ENCODE measurements at places on chromosomes 3 and 15.

DNA sequence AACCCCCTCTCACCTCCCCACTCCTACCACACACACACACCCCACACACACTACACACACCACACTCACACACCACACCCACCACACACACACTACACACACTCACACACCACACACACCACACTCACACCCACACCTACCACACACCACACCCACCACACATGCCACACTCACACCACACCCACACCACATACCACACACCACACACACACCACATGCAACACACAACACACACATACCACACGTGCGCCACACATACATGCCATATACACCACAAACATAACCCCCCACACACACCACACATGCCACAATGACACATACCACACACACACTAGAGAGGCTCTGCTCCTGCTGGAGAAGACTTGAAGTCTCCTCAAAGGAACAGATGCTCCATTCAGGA is 5.9 kb upstream of the ITPKA start:
- H3K27me3 ChIP-seq = no peaks in the 10 kb centered on the region
- H3K4me1 ChIP-seq = peaks cover 32% of the 10 kb centered on the region
- no peak overlapping the region for H3K27ac ChIP-seq

GRCh38 chr15:64044300-64045100 is 1.8 kb downstream of the DAPK2 start:
- H3K27ac ChIP-seq = no peak overlapping the region
- no peaks in the 10 kb centered on the region for H3K27me3 ChIP-seq
- peaks cover 4% of the 10 kb centered on the region for H3K36me3 ChIP-seq
- no peak for DNase-seq
- H3K4me1 ChIP-seq = peaks cover 15% of the 10 kb centered on the region

GRCh38 chr3:64651303-64651702 is 36.5 kb downstream of the ADAMTS9 start:
- H3K4me3 ChIP-seq = no peak overlapping the region
- no peak overlapping the region for H3K27ac ChIP-seq
- no peak for DNase-seq
- peaks cover 7% of the 10 kb centered on the region for H3K36me3 ChIP-seq
- H3K4me1 ChIP-seq = peaks cover 3% of the 10 kb centered on the region

GRCh38 chr3:53938645-53939044 is 47.0 kb upstream of the SELENOK start:
- H3K36me3 ChIP-seq = no peaks in the 10 kb centered on the region
- peaks cover 8% of the 10 kb centered on the region for H3K27me3 ChIP-seq
- DNase-seq = peak; percentile 18
- H3K27ac ChIP-seq = no peak overlapping the region
- no peaks in the 10 kb centered on the region for H3K4me1 ChIP-seq

DNA sequence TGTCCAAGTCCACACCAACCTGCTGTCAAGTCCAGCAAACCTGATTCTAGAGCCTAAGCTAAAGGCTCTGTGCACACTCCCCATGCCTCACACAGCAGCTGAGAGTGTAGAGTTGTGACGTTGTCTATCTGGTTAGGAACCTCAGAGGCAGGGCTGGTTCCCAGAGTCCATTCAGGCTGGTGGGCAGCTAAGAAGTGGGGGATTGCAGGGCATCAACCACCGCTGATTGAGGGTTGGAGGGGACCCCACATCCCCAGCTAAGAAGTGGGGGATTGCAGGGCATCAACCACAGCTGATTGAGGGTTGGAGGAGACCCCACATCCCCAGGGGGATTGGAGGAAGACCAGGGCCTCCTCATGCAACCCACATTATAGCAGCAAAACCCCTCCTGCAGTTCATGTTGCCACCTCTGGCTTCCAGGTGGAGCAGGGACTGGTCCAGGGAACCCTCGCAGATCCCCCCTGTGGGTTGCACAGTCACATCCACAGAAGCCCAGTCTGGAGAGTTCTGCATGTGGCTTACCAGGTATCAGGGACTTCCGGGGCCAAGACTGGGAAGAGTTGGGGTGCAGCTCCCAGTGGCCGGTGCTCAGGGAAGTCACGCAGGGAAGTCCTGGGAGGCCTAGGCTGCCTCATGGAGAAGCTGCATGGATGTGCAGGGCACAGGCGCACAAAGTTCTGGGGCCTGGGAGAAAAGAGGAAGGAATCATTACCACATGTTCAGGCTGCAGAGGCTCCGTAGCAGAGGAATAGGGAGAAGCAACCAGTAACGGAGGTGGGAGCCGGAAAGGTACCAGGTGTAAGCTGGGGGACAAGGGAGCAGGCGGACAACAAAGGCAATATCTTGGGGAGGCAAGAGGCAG is 71.4 kb upstream of the PCSK6 start:
- no peak for DNase-seq
- H3K27me3 ChIP-seq = peaks cover 4% of the 10 kb centered on the region
- H3K4me3 ChIP-seq = no peak overlapping the region
- no peaks in the 10 kb centered on the region for H3K36me3 ChIP-seq

GRCh38 chr3:68667346-68667745 is 265.0 kb downstream of the TAFA4 start:
- no peak overlapping the region for H3K4me3 ChIP-seq
- no peak overlapping the region for H3K27ac ChIP-seq
- no peaks in the 10 kb centered on the region for H3K36me3 ChIP-seq

- H3K4me1 ChIP-seq = peaks cover 61% of the 10 kb centered on the region
- no peaks in the 10 kb centered on the region for H3K27me3 ChIP-seq
- H3K4me3 ChIP-seq = no peak overlapping the region
- H3K27ac ChIP-seq = peak overlapping the region; percentile 39
- peak; percentile 68 for DNase-seq
- no peaks in the 10 kb centered on the region for H3K36me3 ChIP-seq
Observed at GRCh38 chr15:40334941-40335795, 5.6 kb downstream of the CCDC9B start.

DNA sequence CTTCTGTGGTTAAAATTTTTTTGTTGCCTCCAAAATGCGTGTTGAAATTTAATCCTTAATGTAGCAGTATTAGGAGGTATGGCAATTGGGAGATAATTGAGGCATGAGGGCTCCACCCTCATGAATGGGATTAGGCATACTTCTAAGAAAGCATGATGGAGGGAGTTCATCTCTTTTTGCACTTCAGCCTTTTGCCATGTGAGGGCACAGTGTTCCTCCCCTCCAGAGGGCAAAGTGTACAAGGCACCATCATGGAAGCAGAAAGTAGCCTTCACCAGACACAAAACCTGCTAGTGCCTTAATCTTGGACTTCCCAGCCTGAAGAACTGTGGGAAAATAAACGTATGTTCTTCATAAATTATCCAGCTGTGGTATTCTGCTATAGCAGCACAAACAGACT is 429.5 kb downstream of the ZIC1 start:
- H3K27ac ChIP-seq = no peak overlapping the region
- no peaks in the 10 kb centered on the region for H3K27me3 ChIP-seq
- H3K36me3 ChIP-seq = no peaks in the 10 kb centered on the region

DNA sequence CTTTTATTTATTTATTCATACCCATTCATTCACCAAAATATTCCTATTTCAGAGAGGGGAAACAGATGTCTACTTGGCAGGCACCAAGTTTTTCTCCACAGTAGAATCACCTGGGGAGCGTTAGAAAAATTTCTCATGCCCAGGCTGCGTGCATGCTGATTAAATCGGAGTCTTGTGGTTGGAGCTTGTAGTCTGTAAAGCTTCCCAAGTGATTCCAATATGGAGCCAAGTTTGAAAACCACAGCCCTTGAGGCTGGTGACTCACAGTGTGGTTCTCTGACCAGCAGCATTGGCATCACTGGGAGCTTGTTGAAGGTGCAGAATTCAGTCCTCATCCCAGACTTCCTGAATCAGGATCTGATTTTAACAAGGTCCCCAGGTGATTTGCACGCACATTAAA is 49.7 kb downstream of the PDHB start:
- peaks cover 4% of the 10 kb centered on the region for H3K4me1 ChIP-seq
- H3K27ac ChIP-seq = no peak overlapping the region
- no peaks in the 10 kb centered on the region for H3K27me3 ChIP-seq
- no peak for DNase-seq
- peaks cover 4% of the 10 kb centered on the region for H3K36me3 ChIP-seq
- no peak overlapping the region for H3K4me3 ChIP-seq

GRCh38 chr3:171806200-171807128 is 3.8 kb downstream of the PLD1 start:
- H3K4me1 ChIP-seq = peaks cover 7% of the 10 kb centered on the region
- H3K36me3 ChIP-seq = no peaks in the 10 kb centered on the region
- no peak overlapping the region for H3K27ac ChIP-seq

DNA sequence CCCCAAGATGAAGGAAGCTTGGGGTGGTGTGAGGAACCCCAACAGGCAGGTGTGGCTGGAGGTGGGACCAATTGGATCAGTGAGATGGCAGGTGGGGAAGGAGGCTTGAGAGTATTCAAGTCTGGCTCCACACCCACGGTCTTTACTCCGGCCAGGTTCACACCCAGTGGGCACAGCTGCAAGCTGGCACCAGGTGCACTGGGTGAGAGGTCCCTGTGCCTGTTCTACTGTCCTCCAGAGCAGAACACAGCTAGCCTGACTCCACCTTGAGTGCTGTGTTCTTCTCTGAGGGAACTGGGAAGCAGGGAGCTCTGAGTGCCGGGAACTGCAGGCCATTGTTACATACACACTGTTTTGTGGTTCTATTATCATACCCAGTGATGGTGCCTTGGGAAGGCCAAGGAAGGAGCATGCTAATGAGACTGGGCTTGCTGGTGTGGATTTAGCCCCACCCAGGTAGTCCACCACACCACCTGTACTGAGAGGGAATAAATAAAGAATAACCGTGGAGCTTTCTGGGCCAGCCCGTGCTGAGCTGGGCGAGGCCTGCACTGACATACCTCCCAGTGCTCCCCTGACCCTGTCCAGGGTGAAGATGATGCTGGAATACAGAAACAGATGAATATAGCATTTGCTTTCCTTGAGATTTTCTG is 93.4 kb downstream of the ABHD5 start:
- H3K4me1 ChIP-seq = no peaks in the 10 kb centered on the region
- DNase-seq = no peak
- H3K27ac ChIP-seq = no peak overlapping the region
- no peak overlapping the region for H3K4me3 ChIP-seq
- H3K27me3 ChIP-seq = peaks cover 16% of the 10 kb centered on the region

DNA sequence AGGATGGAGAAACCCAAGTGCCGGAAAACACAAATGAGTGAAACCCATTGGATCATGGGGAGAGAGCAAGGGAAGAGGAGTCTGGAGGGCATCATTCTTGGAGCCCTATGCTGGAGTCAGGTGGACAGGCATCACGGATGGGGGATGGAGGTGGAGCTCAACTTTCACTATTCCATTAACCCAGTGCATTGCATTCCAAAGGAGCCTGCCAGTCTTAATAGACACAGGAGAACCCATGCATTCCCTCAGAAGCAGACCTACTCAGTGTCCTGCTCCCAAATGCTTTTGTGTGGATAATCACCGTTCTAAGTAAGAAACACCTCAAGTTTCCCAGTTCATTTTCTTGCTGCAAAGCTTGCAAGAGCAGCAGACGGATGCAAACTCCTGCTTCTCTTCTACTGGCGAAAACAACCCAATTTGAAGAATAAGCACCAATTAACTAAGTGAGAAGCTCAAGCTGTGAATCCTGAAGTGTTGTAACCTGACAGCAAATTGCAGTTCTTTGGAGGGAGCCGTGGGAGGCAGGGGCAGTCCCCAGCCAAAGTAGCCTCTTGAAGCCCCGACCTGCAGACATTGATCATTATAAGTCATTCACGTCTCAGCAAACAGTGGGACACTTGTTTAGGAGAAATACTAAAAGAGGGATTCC is 25.3 kb downstream of the SEMA5B start:
- H3K36me3 ChIP-seq = no peaks in the 10 kb centered on the region
- no peak overlapping the region for H3K27ac ChIP-seq
- DNase-seq = no peak
- H3K27me3 ChIP-seq = peaks cover 24% of the 10 kb centered on the region
- no peak overlapping the region for H3K4me3 ChIP-seq

DNA sequence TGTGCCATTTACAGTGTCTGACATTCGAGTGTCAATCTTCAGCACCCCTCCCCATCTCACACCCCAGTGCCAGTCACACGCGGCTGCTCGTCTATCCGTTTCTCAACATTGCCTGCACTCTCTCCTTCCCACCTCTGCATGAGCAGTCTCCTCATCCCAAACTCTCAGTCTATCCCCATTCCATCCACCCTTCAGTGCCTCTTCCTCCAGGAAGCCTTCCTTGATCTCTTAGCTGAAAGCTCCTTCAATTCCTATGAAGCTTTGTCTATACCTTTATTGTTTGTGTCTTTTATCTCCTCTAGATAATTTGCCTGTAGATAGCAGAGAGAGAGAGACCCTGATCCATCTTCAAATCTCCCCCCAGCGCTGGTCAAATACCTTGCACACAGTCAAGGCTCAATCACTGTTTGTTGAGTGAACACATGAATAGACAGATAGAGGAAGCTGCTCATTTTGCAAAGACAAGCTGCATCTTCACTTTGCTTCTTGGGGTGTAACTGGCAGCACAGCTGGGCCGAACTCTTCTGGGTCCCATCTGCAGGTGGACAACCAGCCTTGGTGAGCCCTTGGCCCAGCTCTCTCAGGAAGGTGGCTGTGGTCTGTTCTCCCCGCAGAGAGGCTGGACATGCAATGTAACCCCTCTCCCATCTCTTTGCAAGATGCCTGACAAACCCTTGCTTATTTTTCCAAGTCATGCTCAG is 52.8 kb downstream of the ITGA11 start:
- no peaks in the 10 kb centered on the region for H3K36me3 ChIP-seq
- DNase-seq = no peak
- no peak overlapping the region for H3K4me3 ChIP-seq
- H3K27ac ChIP-seq = no peak overlapping the region

DNA sequence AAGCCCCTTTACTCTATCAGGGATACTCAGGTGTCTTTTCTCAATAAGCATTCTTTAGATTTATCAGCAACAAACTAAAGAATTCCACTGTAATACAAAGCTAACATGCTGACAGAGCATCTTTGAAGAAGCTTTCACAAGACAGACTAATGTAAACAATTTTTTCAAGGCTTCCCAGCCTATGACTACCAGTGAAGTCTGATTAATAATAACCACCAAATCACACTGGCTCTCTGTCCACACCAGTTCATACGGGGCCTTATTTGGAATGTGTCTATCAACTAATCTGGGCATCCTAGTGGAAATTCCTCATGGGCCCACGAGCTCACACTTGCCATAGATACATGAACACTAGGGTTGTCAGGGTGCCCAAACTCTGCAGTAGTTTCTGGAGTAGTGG is 84.5 kb downstream of the EFL1 start:
- peaks cover 9% of the 10 kb centered on the region for H3K36me3 ChIP-seq
- DNase-seq = peak; percentile 18
- H3K27ac ChIP-seq = no peak overlapping the region
- H3K4me3 ChIP-seq = no peak overlapping the region
- H3K4me1 ChIP-seq = no peaks in the 10 kb centered on the region

DNA sequence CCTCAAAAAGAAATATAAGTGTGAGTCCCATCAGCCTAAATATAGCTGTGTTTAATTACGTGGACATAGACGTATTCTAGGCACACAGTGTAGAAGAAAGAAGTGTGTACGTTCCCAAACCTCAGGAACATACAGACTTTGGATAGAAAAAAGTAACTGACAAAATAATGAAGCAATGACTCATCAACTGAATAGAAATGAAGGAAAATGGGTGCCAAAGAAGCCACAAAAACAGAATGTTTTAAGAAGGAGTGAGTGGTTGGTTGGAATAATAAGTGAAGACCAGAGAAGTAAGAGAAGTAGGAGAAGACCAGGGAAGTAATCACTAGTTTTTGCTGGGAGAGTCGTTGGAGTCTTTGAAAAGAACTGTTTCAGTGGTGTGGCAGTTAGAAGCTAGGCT is 518.1 kb downstream of the ROBO1 start:
- H3K4me1 ChIP-seq = no peaks in the 10 kb centered on the region
- no peak overlapping the region for H3K4me3 ChIP-seq
- no peak for DNase-seq
- H3K27me3 ChIP-seq = no peaks in the 10 kb centered on the region
- H3K36me3 ChIP-seq = no peaks in the 10 kb centered on the region
- no peak overlapping the region for H3K27ac ChIP-seq
